ENCODE measurements at places on chromosomes 5 and 9.

- DNase-seq = no peak
These were observed 28.1 kb downstream of the PIK3R1 start for GRCh38 chr5:68243681-68244080.

GRCh38 chr5:43567967-43568366, 11.1 kb upstream of the PAIP1 start:
- no peak for DNase-seq

GRCh38 chr9:93653760-93654159, 77.4 kb downstream of the PHF2 start:
- no peak for DNase-seq

DNA sequence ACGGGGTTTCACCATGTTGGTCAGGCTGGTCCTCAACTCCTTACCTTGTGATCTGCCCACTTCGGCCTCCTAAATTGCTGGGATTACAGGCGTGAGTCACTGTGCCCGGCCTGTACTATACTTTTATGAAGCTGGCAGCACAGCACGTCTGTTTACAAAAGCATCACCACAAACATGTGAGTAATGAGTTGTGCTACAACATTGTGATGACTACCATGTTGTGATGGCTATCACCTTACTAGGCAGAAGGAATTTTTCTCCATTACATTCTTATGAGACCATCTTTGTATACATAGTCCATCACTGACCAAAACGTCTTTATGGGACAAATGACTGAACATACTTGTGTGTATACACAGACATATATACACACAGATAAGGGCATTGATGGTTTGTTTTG, 1019.0 kb downstream of the CDH18 start:
- no peak for DNase-seq

GRCh38 chr9:116157436-116158138, 4.0 kb downstream of the PAPPA start:
- no peak for DNase-seq
